NCI-H82 (cell line): ENCODE measurements at places on chromosomes 6 and 20.
A peak's percentile ranks its signal among the peaks of the same experiment; 100 is the strongest.

- DNase-seq: no peak
These were observed 711.1 kb downstream of the HDGFL1 start for GRCh38 chr6:23280437-23280836.

DNA sequence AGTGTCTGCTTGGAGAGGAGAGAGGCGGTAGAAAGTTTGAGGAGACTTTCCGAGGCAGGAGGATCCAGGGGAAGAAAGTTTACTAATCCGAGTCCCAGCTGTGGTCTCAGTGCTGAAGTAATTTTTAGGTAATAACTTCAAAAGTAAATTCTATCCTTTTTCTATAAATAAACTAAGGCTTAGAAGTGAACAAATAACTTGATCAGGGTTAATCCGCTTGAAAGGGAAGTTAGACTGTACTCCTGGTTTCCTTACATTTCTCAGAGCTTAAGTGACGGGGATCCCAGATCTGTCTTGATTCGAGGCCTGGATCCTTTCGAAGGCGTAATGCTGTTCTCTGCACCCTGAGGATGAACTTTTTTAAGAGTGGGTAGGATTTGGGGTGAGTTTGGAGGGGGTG, 2.6 kb downstream of the STK35 start:
- DNase-seq: no peak

DNA sequence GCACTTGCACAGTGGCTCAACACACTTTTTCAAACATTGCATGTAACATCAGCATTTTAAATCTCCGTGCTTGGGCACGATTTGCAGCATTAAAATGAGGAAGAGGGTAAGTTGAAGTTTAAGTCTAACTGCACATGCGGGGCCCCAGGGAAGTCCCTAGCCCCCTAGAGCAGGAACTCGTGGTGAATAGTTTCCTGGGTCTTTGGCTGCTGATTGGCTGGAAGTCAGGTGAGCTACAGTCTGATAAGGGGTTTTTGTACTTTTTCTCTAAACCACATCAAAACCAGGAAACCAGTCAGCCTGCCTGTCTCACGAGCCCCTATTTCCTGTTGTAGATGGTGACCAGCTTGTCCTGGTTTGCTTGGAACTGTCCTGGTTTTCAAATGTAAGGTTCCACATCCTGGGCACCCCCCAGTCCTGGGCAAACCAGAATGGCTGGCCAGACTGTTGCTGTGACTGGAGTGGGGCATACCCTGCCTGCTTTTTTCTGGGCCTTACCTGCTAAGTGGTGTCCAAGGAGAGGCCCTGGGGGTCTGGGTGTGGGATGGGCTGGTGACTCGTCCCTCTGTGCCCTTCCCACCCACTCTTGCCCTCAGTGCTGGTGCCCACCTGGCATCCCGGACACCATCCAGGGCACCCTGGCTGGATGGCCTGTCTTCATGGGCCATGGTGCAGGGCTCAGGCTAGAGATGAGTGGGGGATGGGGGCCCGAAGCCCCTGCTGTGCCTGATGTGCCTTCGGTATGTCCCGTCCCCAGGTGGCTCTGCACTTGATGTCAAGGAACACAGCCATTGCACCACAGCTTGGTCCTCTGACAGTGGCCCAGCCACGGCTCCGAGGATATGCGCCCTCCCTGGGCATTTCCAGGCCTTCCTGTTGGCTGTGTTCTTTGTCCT, 31.8 kb downstream of the SUN5 start:
- DNase-seq: no peak

DNA sequence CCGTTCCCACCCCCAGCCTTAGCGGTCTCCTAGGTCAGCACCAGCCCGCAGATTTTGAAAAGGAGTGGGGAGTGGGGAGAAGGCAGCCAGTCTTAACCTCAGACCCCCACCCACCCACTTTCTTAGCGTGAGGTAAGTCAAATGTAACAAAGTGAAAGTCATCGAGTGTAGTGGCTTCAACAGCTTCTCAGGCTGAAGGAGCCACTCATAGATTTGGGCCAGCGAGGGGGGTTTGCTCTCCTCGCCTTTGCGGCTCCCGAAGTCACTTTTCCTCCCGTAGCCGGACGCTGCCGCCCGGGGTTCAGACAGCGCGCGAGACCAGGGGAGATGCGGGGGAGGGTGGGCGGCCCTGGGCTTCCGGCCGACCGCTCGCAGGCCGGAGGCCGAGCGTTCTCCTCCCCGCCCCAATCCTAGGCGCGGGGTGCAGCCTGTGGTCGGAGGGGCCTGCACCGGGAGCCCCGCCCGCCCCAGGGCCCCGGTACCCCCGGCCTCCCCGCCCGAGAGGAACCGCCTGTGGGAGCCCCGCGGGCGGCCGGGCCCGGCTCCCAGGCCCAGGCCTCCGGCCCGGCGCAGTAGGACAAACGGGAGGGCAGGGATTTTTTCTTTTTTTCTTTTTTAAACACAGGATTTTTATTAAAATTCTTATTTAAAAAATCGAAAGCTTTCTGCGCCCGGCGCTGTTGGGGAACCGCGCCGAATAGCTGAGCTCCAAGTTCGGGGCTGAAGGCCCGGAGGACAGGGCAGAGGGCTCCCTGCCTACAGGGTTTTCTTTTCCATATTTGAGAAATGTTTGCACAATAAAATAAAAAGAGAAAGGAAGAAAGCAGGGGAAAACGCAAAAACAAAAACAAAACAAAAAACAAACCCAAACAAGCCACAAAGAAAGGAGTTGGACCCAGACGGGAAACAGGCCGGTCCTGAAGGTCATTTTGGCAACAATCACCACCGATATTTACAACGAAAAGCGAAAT, 3.2 kb downstream of the NKX2-2 start:
- no peak for DNase-seq

GRCh38 chr20:33014336-33015113, 7.0 kb downstream of the BPIFB2 start:
- peak; percentile 39 for DNase-seq

- DNase-seq: no peak
These were observed 102.2 kb downstream of the RTN4IP1 start for GRCh38 chr6:106527117-106527516.

DNA sequence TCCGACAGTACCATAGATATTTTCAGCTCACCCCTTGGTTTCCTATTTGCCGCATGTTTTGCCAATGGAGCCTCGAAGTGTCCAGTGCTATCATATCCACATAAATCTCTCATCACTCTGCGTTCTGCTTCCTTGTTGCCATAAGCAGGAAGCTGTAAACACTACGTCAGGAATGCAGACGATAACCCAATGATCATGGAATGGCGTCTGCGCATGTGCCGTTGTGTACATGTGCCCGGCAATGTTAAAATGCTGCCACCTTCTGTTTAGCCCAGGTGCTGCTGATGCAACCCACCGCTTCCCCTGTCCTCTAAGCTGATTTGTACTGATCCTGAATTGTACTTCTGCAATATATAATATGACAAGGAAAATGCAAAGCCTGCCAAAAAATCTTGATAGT, 607.5 kb downstream of the HDGFL1 start:
- DNase-seq: no peak
